GM12864 (cell line): ENCODE measurements at places on chromosomes 4 and X.

DNA sequence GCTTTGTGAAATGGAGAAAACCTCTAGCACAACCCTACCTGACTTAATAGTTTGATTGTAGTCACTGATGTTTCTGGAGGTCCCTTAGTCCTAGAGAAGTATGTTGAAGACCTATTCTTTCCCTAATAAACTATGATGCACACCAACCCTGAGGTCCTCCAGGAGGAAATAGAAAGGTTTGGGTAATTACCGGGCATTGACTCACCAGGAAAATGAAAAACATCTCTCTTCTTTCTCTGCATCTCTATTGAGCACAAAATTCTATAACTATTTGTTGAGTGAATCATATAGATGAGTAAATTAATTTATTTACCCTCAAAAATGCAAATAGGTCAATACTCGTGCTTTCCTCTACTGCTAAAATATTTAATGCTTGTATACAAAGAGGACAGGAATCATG, 582.4 kb upstream of the FAM241A start:
- no peak for DNase-seq

DNA sequence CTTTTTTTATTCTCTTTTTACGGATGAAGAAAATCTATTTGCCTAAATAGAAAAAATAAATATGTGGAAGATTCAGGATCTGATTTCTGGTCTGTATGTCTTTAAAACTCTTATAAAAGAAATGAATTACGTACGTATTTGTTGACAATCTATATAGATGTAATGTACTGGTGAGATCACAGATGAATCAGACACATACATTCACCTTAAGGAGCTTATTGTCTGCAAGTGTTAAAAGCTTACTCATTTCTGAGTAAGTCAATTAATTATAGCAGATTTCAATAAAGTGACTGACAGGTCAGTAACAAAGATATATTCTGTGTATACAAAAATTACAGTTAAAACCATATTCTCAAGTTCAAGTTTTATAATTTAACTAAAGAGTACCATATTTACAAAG, 66.6 kb upstream of the NAF1 start:
- DNase-seq = no peak

DNA sequence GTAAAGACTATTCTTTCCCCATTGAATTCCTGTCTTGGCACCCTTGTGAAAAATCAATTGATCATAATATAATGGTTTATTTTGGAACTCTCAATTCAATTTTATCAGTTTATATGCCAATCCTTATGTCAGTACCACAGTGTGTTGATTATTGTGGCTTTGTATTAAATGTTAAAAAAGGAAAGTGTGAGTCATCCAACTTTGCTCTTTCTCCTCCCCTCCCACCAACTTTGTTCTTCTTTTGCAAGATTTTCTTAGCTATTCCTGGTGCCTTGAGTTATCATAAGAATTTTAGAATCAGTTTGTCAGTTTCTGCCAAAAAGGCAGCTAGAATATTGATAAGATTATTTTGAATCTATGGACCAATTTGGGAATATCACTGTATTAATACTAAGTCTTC, 11.2 kb upstream of the RNF175 start:
- no peak for DNase-seq

- DNase-seq = no peak
Observed at GRCh38 chrX:123237271-123237670, 53.2 kb downstream of the GRIA3 start.

DNA sequence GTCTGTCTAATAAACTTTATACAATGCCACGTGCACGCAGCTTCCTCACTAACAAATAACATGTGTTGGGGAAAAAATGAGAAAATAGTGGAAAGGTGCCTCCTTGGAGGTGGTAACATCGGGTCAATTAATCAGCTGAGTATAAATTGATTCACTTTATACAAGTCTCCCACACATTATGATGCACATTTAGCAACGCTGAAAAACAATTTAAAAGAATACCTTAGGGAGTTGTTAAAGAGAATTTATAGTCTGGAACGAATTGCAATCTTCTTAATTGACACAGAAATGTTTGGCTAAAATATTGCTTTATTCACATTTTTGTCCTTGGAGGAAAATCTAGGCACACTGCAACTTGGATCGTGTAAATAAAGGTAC, 84.2 kb downstream of the HPRT1 start:
- DNase-seq = no peak

DNA sequence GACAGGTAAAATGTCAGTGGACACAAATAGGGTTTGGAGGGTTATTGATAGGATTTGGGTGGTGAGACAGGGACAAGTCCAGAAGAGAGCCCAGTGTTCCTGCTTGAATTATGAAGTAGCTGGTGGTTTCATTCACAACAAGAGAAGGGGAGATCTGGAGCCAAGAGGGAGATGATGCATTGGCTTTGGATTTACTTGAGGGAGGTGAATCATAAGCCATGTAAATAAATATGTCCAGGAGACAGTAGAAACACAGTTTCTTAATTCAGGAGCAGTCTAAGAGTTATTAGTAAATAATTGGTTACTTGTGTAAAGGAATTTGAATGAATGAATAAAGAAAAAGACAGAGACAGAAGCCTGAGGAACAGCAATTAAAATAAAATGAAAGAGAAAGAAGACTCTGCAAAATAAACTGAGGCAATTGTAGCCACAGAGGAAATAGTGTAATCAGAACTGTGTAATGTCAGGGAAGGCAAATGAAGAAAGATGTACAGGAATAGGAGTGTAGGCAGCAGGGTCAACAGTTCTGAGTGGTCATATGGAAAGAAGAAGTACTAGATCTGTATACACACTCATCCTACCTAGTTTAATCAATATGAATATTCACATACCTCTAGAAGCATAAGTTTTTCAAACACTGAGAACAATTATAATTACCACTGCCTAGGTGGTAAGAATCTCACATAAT, 50.2 kb upstream of the CXCL8 start:
- DNase-seq = no peak

DNA sequence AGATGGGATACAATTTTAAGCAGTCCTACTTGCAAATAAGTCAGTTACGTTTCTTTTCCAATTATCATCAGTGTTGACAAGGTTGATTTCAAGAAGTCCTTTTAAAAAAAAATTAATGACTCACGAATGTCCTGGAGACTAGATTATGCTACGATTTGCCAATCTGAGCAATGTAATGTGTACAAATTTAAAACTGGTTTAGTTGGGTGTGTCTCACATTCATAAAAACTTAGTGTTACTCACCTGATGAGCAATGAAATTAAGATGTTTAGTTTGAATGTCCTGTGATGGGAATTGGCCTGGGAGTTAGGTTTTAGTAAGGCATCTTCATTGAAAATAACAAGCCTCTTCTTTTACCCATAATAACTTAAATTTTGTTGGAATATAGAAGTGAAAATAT, 136.7 kb upstream of the POF1B start:
- no peak for DNase-seq

GRCh38 chrX:11864171-11864570, 106.1 kb downstream of the MSL3 start:
- no peak for DNase-seq

DNA sequence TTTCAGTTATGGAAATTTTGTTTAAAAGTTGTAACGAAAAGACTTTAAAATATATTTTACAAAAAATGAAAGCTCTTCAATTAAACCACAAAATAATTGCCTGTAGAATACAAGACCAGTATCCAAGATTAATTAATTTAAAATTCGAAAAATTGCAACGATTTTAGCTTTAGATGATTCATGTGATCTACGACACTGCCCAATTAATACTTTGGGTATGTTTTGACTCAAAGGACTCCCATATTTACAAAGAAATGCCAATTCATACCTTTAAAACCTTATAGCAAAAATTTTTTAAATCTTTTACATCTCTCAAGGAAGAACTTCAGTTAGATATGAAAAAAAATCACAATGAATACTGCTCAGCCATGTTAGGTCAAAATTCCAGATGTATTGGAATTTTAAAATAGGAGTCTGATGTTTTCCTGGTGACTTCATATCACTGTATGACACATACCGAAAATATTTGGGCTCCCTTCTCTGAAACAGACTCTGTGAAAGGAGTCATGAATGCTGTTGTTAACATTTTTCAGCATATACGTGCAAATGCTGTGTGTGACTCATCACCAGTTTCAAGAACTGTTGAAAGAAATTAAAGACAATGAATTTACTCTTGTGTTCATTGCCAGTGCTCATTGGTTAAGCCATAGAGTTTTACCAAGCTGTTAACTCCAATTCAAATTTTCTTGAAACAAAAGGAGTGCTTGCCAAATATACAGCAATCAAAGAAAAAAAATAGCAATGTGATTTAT, 13.8 kb upstream of the SMS start:
- DNase-seq = no peak

DNA sequence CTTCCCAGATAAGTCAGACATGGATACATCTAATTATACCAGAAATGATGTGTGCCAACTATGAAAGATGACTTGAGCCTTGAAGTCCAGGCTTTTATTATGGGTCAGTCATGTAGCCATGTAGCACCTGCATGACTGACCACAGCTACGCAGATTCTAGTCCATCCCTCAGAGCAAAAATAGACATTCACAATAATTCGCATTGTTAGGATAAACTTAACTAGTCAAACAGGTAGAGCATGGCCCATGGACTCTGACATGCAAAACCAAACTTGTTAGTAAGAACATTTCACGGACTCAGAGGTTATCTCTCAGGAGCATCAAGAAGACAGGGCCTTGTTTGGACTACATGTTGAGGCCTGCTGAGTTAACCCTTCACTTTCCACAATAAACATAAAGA, 132.6 kb downstream of the PWWP3B start:
- DNase-seq = no peak

- DNase-seq = no peak
Observed at GRCh38 chr4:74364652-74365491, at the start of gene EREG. Gene EREG (plus strand): TSS chr4:74365145. CDS start chr4:74365309, 164 bp downstream.

DNA sequence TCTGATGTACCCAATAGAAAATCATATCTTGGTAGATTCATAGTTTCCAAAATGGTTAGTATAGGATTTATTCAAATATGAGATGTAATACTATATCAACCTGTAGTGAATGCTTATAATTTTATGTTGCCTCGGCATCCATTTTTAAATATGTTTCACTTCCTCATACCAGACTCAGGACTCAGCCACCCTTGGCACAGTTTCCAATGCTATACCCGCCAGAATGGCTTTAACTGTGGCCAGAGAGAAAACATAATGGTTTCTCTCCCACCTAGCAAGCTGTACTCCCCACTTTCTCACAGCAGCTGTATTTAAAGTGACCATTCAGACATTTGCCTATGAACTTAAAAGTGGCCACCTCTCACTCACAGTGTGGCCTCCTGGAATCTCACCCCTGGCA, 466.6 kb upstream of the PABPC4L start:
- DNase-seq = no peak

GRCh38 chrX:57607295-57608187, 15.7 kb downstream of the ZXDB start:
- DNase-seq = no peak

- no peak for DNase-seq
Observed at GRCh38 chr4:153937289-153937688, 148.4 kb upstream of the SFRP2 start.

GRCh38 chr4:170231377-170231776, 141.6 kb upstream of the AADAT start:
- DNase-seq = no peak

DNA sequence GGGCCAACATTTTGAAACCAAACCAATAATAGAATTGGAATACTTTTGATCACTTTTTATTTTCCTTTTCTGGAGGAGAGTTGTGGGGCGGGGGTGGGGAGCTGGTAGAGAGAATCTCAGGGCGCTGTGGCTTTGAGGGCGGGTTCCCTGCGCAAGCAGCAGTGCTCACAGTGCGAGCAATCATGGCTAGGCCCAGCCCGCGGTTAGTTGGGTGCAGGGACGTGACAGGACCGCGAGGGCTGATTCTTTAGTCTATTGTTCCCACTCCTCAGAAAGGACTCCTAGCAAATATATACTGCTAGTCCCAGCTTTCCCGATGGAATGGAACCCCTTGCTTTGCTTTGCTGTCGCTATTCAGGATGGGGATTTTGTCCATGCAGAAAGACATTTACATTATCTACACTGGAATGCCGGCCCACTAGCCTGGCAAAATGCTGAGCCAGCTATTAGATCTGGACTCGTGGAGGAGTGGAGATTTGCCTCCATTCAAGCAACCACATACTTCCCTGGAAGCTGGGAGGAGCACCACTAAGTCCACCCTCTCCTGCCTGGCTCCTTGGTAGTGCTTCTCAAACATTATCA, 23.9 kb upstream of the APLN start:
- no peak for DNase-seq

- DNase-seq = no peak
Observed at GRCh38 chr4:8732681-8733243, 138.9 kb downstream of the HMX1 start.

- DNase-seq = no peak
Observed at GRCh38 chr4:41221850-41222645, 7.7 kb upstream of the APBB2 start.

DNA sequence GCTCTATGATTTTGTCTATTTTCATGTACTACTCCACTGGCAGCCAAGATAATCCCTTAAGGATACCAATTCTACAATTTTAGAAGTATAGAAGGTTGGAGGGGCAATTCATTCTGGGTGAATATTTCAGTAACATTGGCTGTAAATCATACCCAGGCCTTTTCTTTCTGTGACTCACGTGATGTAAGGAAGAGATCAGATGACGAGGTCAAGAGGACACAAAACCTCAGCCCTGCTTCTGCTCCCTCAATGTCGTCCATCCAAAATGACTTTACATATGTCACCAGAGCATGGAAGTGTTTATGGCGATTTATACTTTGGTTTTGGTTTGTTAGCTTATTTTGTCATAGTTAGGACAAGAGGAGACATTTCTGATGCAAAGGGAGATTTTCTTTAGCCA, 70.7 kb upstream of the SLC4A4 start:
- DNase-seq = no peak
